ENCODE measurements at places on chromosomes 7 and 10.

DNA sequence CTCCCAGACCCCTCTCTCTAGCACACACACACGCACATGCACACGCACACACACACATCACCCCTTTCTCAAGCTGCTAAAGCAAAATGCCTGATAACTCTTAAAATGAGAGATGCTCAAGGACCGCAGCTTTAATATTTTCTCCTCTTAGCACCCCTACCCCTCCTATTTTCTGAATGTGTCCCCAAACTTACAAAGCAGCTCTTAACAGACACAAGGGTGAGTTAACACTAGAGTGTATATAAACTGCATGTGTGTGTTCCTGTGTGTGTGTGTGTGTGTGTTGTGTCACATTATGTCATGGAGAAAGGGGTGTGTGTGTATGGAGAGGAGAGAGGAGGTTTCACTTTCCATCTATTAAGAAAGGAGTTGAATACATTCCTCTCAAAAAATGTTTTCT lies 1.3 kb downstream of the PTN start:
- DNase-seq: no peak

GRCh38 chr10:4519658-4520402 lies 306.2 kb upstream of the AKR1E2 start:
- no peak for DNase-seq

GRCh38 chr7:1228545-1229201 lies 4.0 kb upstream of the UNCX start:
- DNase-seq: no peak

DNA sequence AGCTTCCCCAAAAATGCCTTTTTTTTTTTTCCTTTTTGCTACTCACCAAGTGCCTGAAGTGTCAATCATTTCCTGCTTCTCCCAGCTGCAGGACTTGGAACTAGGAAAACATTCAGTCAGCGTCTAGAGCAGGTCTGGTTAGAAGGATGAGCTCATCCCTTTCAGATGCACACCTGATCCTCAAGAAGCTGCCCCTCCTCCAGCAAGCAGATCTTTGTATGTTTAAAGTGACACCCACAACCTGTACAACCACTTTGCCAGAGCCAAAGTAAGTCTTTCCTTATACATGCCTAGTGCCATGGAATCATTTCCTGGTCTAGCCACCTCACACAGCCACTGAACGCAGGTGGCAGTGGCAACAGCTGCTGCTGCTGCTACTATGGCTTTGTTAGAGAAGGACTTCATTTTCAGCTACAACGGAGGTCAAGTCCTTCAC lies 10.4 kb upstream of the USP54 start:
- DNase-seq: no peak

- no peak for DNase-seq
Measured at GRCh38 chr7:44971188-44971901, 7.5 kb downstream of the MYO1G start.

- DNase-seq: no peak
Measured at GRCh38 chr7:143429770-143430698, 13.2 kb upstream of the TAS2R60 start.

DNA sequence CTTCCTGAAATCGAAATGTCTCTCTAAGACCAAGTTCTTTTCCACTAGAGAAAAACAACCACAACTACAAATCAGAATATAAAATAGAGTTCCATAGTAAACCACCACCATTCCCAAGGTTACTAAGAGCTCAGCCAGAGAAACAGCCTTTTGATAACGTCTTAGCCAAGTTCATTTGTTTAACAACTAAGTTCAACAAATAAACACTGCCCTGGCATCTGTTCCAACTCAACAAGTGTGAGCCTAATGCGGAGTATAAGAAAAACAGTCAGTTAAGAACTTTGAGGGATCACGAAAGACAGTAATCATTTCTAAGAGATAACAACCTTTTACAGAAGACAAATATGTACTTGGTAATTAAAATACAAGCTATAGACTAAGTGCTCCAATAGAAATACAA lies 77.3 kb downstream of the CALD1 start:
- DNase-seq: no peak

- no peak for DNase-seq
Measured at GRCh38 chr10:31069411-31069810, 37.7 kb upstream of the ZNF438 start.

GRCh38 chr7:299169-299568 lies 9.2 kb downstream of the FOXL3 start:
- no peak for DNase-seq

- DNase-seq: no peak
Measured at GRCh38 chr10:120805014-120805812, 45.9 kb upstream of the WDR11 start.

DNA sequence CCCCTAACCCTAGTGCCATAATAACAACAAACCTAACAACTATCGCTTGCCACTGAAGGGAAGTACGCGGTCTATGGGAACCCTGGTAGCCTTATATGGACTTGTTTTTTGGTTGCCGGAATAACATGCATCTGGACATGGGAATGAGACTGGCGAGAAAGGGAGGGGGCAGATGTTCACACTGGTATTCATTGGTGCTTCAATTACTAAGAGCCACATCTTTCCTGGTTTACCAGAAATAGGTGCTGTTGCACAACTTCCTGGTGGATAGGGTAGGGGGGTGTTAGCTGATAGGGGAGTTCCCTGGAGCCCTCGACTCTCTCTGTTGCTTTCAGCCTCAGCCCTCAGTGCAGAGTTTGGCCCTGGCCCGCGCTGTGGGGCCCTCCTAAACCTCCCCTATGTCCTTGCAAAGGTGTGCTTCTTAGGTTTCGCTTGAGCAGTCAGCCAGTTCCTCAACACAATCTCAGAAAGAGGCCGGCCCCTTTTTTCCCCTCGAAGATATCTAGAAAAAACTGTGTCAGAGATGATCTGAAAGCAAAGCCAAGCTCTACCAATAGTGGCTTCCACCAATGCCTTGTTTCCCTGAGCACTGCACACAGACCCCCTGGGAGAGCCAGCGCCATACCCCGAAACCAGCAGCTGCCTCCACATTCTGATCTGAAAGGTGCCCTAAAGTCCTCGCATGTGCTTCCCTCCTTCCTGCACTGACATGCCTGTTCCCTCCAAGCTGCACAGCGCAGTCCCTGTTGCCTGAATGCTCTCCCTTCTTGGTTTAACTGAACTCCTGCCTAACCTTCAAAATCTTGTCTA lies 13.5 kb downstream of the TBXAS1 start:
- no peak for DNase-seq

DNA sequence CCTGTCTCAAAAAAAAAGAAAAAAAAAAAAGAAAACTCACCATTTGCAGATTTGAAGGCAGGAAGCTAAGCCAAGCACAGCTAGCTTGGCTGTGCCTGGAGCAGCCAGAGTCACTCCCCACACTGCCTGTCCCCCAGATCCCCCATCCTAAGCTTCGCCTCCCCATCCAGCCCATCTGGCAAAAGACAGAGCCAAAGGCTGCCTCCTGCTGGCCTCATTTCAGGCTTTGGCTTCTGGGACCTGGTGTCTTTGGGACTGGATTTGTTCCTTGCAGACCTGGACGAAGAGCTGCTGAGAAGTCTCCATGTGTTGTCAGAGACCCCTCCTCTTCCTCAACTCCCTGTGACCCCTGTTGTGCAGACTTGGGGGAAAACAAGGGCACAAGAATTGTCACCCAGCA lies 8.1 kb downstream of the ASL start:
- DNase-seq: no peak

DNA sequence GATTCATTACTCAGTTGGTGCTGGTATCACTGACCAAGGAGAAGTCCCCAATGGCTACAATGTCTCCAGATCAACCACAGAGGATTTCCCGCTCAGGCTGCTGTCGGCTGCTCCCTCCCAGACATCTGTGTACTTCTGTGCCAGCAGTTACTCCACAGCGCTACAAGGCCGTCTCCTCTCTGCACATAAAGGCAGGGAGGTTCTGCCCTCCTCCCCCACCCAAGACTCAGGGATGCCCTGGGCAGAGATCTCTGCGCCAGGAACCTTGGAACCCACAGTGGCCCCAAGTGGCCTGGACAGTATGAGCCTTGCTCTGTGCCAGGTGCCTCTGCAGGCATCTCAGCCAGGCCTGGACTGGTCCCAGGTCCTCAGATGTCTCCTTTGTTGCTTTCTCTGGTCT lies 193.4 kb upstream of the PRSS58 start:
- DNase-seq: no peak

GRCh38 chr7:140643416-140643815 lies 2.8 kb upstream of the DENND2A start:
- DNase-seq: no peak

GRCh38 chr7:73504017-73504416 lies 18.1 kb downstream of the BAZ1B start:
- DNase-seq: no peak

- no peak for DNase-seq
Measured at GRCh38 chr7:116999311-116999710, 46.0 kb downstream of the ST7 start.

- DNase-seq: no peak
Measured at GRCh38 chr10:131210181-131210580, 101.3 kb downstream of the TCERG1L start.

Data from stimulated activated CD4-positive, alpha-beta T cell treated with anti-CD3 and anti-CD28 coated beads, TNF-alpha, amount 100 ng/mL, for 1 hour (primary cell).